ENCODE measurements at places on chromosomes 1 and 21.
A peak's percentile ranks its signal among the peaks of the same experiment; 100 is the strongest.

DNA sequence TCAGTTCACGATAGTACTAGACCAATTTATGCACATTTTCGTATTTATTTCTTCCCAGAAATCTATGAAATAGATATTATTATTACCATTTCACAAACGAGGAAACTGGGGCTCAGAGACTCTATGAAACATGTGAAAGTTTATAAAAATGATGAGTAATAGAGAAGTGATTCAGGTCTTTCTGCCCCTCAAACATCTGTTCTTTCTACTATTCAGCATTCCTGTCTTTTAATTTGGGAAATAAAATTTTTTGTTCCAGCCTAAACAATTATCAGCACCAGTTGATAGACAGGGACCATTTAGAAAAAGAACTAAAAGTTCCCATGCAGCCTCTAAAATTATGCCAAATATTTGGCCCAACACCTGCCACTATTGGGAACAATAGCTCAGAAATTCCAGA lies 585.1 kb downstream of the PTPRC start:
- DNase-seq, result no peak

GRCh38 chr1:160726498-160727315 lies 12.3 kb upstream of the SLAMF7 start:
- DNase-seq, result peak; percentile 51

- DNase-seq, result no peak
Measured at GRCh38 chr1:88740784-88741183, 56.7 kb downstream of the PKN2 start.

DNA sequence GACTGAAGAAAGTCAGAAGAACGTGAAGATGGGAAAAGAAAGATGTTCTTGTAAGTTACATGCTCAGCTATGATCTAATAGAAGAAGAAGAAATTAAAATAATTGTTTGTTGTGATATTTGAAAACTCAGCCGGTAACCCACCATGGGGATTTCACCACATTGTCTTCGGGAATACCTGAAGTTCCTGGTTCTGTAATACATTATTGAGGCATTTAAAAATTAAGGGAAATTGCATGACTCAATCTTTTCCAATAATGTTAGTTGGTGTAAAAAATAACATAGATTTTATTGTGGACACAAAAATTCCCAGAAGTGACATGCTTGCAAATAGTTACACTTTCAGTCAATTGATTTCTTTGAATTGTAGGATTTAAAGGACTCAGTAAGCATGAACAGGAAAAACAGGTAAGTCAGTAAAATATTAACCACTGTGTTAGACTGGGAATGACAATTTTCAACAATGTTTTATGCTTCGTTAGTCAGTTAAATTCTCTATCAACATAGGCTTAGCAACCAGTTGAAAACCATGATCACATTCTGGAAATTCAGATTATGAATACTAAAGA lies 745.1 kb downstream of the LTN1 start:
- no peak for DNase-seq

All from stimulated activated CD4-positive, alpha-beta T cell treated with anti-CD3 and anti-CD28 coated beads, Interleukin-2, amount 100 ng/mL, for 48 hours (primary cell).